ENCODE measurements at places on chromosomes 2 and 18.

DNA sequence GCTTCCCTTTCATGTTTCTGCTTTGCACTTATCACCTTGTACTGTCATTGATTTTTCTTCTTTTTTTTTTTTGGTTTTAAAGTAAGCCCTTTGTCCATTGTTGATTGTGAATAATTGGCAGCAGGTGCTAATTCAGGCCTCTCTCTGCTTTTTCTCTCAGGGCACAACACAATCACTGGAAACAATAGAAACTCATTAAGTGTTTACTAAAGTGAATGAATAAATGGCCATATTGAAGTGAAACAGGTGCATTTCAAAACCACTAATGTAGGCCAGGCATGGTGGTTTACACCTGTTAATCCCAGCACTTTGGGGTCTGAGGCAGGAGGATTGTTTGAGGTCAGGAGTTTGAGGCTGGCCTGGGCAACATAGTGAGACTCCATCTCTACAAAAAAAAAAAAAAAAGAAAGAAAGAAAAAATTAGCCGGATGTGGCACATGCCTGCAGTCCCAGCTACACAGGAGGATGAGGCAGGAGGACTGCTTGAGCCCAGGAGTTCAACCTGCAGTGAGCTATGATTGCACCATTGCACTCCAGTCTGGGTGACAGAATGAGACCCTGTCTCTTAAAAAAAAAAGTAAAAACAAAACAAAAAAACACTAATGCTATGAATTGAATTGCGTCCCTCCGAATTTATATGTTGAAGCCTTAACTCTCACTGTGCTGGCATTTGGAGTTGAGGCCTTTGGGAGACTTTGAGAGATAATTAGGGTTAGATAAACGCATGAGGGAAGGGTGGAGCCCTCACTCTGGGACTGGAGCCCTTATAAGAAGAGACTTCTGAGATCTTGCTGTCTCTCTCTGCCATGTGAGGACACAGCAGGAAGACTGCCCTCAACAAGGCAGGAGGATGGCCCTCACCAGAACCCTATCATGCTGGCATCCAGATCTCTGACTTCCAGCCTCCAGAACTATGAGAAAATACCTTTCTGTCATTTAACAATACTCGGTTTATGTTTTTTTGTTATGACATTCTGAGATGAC lies 19.9 kb downstream of the SLC38A11 start:
- DNase-seq, result no peak

GRCh38 chr2:188364033-188364630 lies 72.5 kb downstream of the GULP1 start:
- no peak for DNase-seq

- DNase-seq, result peak; percentile 69
Measured at GRCh38 chr18:44733069-44733753, 52.5 kb downstream of the SETBP1 start.

DNA sequence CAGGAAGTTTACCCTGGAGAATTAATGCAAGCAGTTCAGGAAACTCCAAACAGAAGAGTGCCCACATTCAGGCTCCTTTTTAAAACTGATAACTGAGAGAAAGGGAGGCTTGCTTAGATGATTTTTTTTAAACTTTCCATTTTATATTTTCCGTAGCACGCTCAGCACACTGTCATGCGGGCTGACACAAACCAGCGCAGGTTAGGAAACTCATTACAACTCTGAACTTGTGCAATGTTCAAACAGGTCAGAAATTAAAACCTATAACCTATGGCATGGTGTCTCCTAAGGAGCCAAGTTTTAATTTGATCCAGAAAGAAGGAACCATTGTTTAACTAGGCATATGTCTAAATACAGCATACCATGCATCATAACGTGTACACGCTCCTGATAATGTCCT lies 117.7 kb upstream of the SMIM21 start:
- DNase-seq, result no peak

GRCh38 chr2:107064750-107065149 lies 178.8 kb upstream of the ST6GAL2 start:
- DNase-seq, result no peak

DNA sequence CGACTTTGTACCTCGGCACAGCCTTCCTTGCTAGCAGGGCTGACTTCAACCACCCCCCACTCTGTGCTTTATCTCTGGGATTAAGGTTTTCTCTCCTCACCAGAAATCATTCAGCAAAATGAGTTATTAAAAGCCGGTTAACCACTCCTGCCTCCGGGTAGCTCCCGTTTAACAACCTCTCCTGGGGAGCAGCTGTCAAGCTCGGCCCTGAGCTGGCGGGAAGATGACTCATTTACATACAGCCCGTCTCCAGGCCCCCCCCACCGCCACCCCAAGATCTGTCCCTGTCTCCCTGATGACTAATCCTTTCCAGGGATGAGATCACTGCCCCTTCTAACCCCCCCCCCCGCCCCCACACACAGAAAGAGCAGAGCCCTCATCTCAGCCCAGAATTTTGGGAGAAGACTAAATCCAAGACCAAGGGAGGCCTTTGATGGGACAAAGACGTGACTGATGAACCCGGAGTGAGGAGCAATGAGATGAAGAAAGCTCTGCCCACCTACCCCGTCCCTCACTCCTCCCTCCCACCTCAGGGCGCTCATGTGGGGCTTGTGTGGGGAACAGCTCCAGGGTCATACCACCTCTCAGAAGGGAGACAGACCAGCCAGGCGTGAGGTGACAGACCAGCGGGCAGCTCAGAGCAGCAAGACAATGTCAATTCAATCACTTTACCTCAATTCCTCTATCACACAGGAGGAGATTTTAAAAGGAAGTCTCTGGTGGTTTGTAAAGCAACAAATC lies 131.4 kb downstream of the MSH2 start:
- DNase-seq, result peak; percentile 25

GRCh38 chr2:29841386-29842004 lies 79.9 kb downstream of the ALK start:
- DNase-seq, result peak; percentile 19

DNA sequence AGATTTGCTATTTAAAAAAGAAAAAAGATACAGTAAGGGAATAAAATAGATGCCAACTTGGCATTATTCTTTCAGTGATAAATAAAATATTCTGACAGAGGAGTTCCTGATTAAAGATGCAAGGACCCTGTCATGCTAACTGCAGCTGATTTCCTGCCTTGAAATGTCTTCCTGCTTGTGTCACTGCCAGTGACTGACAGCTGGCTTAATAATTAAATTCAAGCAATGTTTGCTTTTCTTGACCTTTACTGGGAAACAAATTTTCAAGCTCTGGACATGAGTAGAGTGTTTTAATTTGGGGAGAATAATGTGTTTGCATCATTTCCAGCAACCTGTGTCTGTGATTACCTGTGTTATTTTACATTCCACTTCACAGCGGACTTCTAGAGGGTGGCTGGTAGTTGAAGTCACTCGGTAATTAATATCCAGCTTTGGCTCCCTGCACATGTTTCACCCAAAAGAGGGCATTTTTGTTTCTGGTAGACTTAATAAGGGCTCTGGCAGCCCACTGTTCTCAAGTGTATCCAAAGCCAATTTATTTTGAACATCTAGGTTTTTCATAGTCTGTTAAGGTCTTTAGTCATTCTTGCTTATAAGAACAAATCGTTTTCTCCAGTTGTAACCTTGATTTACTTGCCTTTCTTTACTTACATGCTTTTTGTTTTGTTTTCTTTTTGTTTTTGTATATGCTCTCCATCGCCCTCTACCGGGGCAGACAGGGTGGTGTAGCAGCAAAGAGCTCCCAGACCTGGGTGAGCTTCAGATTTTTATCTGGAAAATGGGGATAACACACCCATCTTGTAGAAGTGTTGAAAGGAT lies 48.5 kb upstream of the PROKR1 start:
- peak; percentile 60 for DNase-seq

- DNase-seq, result no peak
Measured at GRCh38 chr2:241632478-241633325, 4.3 kb downstream of the THAP4 start.

- DNase-seq, result no peak
Measured at GRCh38 chr2:45797451-45798230, 146.2 kb downstream of the PRKCE start.

GRCh38 chr2:43328832-43329231 lies 102.4 kb upstream of the ZFP36L2 start:
- DNase-seq, result no peak

GRCh38 chr2:176583607-176584006 lies 314.4 kb downstream of the MTX2 start:
- no peak for DNase-seq

DNA sequence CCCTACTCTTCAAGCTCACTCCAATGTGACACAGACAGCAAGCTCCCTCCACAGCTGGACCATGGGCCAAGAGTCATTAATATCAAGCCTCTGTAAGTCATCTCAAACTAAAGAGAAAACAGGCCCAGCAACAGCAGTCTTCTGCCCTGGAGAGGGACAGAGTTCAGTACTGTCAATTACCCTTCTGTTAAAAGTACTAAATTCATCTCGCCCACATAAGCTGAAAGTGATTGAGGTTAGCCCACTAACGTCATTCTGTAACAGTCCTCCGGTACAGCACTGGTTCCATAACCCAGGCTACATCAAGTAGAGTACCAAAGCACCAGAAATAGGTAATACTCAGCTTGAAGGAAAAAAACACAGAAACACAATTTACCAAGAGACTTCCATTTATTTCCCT lies 25.9 kb downstream of the THADA start:
- DNase-seq, result peak; percentile 22

DNA sequence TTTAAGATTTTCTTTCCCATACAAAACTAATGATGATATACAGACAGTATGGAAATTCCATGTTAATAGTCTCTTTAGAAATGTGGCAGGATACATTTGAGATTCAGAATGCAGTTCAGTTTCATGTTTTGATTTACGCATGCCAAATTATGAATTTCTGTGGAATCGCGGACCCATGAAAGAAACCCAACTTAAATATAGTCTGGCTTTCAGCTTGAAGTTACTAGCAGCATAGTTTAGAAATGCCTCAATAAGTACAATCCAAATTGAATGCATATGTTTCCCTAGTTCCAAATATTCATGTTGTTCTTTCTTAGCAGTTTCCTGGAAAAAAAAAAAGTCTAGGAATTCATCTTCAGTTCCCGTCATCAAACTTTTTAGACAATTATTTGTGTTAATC lies 164.1 kb upstream of the RASGRP3 start:
- no peak for DNase-seq

GRCh38 chr2:176110415-176111308 lies 3.6 kb downstream of the HOXD11 start:
- no peak for DNase-seq

GRCh38 chr2:196808083-196808665 lies 981 bp downstream of the C2orf66 start:
- DNase-seq, result no peak

DNA sequence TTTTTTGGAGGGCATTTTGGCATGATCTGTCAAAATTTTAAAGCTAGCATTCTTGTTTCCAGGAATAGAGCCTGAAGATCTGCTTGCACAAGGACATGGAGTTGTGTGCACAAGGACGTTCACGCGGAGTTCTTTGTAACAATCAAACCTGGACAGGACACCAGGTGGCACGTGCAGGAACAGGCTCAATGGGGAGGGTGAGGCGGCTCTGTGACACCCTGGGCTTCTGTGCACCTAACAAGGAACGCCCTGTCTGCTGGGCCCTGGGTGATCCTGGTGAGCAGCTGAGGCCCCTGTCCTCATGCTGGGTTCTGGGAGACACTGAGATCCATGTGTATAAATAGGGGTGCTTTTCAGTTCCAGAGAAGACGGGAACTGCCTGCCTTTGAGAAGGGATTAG lies 93.1 kb upstream of the PXDN start:
- DNase-seq, result no peak

DNA sequence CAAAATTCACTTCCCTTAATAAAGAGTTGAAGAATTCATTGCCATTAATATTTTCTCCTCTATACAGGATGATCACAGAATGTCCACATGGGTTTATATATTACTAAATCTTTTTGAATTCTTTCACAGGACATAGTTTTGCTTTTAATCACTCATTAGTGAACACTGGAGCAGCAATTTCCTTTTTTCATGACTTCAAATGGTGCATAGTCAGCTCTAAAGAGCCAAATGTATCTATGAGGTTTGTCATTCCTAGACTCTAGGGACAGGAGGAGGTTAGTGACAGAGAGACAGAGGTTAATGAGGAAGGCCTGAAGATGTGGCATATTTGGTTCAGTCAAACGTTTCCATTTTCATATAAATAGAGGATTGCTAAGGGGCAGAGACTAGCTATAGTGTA lies 111.8 kb downstream of the FSHR start:
- DNase-seq, result no peak

DNA sequence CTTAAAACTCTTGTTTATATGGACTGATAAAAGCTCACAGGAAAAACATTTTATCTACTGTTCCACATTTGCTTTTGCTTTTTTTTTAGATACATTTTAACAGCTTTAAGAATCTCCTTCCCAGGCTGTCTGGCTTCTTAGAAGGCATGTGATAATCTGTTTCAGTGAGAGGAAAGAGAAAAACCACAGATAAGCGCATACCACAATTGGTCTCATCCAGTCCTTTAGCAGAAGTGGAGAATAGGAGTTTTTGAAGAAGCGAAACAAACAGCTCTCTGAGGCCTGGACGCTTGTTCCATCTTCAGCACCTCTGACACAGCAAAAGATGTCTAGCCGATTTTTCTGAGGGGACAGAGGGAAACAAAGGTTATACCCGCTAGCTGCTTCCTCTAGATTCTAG lies 37.6 kb downstream of the RMC1 start:
- no peak for DNase-seq

GRCh38 chr2:82007071-82007664 lies 1702.6 kb upstream of the LRRTM1 start:
- no peak for DNase-seq

DNA sequence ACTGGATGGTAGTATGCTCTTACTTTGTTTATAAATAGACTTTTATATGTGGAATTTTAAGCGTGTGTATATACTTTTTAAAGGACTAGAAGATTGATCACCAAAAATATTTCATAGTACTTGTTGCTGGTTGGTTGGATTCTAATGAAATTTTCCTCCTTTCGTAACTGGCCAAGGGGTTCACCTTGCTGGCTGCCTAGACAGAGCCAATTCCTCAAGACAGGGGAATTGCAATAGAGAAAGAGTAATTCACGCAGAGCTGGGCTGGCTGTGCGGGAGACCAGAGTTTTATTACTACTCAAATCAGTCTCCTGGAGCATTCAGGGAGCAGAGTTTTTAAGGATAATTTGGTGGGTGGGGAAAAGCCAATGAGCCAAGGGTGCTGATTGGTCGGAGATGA lies 70.7 kb downstream of the SNORC start:
- no peak for DNase-seq

GRCh38 chr2:42815726-42816125 lies 23.3 kb upstream of the HAAO start:
- no peak for DNase-seq

GRCh38 chr2:235116885-235117492 lies 165.2 kb downstream of the SH3BP4 start:
- no peak for DNase-seq

GRCh38 chr2:14978845-14979244 lies 346.3 kb downstream of the LRATD1 start:
- no peak for DNase-seq

GRCh38 chr2:7857904-7858303 lies 824.0 kb upstream of the ID2 start:
- no peak for DNase-seq

Measured in stimulated activated CD4-positive, alpha-beta T cell treated with anti-CD3 and anti-CD28 coated beads, Interleukin-15, amount 100 ng/mL, for 24 hours (primary cell).